ENCODE measurements at places on chromosomes 2 and 18.

DNA sequence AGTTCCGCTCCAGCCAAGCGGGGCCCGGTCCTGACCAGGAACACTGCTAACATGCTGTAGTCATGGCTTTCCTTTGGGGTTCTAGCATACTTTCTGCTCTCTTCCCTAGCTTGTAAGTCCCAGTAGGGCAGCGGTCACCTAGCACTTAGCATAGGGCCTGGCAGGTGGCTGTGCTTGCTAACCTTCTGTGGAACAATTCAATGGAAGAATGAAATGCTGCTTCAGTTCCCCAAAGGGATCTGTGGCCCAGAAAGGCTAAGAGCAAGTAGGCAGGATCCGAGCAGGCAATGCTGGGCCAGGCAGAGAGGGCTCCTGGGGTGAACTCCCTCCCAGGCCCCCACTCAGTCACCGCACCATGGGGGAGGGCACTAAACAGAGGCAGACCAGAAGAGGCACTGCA is 266.8 kb downstream of the CELF4 start:
- DNase-seq = no peak

GRCh38 chr2:197294260-197294659 is 16.3 kb downstream of the ANKRD44 start:
- DNase-seq = no peak

DNA sequence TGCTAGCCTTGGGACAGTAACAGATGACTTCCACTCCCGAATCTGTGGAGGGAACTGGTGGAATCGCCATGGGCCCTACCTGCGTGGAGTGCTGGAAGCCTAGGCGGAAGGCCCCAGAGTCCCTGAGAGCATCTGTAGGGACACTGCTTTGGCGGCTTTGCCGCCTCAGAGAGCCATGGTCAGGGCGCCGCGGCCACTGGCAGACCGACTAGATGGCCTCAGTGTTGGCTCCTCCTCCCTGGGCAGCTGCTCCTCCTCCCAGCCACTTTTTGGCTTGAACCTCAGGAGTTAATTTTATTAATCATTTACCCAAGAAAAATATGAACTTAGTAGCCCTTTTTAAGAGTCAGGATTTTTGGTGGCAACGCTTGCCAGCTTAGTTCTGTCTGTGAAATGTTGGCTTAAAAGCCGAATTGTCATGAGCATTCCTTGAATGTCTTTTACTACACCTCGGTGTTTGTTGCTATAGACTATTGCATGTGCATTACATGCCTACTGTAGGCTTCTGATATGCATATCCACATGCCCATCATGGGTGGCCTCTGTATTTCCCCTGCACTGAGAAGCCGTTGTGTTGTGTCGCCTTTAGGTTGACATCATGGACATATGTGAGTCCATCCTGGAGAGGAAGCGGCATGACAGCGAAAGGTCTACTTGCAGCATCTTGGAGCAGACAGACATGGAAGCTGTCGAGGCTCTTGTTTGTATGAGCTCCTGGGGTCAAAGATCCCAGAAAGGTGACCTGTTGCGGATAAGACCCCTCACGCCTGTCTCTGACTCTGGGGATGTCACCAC is 2.4 kb downstream of the KLF11 start:
- no peak for DNase-seq

- DNase-seq = no peak
Observed at GRCh38 chr2:163970058-163970813, 234.4 kb upstream of the FIGN start.

DNA sequence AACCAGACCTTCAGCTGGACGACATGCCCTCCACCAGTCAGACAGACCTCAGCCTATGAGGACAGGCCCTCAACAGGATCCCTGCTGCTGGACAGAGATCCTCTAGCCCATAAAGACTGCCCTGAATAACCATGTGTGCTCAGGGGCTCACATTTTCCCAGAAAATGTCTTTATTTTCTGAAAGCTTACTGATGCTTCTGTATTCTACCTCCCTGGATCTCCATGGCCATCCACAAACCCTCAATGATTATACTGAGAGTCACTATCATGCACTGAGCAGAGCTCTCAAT is 1.8 kb upstream of the PTPN18 start:
- no peak for DNase-seq

DNA sequence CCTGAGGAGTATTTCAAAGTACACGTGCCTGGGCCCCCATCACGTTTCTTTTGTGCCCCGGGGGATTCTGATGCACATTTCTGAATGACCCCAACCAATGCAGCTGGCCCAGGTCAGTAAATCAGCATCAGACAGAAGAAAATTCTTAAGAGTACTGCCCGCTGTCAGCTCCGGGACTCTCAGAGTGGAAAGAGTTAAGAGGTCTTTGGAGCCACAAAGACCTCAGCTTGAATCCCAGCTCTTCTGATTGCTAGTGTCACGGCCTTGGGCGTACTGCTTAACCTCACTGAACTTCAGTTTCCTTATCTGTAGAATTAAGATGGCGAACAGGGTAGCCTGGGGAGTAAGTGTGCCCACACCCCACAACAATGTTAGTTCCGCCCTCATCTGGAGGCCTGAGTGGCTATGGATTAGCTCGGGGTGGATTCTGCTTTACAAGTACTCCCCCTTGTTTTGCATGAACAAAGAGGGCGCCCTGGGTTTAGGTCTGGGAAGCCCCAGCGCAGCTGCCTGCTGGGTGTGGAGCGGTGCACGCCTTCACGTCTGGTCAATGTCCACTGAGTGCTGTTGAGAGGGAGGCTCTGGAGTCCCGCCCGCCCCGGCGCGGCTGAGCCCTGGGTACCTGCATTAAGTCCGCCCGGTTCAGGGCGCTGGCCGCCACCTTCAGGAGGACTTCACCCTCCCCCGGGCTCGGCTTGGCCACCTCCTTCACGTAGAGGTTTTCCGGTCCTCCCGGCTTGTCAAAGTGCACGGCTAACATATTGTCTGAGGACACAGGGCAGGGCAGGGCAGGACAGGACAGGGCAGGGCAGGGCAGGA is 858 bp downstream of the TP53I3 start:
- DNase-seq = no peak

DNA sequence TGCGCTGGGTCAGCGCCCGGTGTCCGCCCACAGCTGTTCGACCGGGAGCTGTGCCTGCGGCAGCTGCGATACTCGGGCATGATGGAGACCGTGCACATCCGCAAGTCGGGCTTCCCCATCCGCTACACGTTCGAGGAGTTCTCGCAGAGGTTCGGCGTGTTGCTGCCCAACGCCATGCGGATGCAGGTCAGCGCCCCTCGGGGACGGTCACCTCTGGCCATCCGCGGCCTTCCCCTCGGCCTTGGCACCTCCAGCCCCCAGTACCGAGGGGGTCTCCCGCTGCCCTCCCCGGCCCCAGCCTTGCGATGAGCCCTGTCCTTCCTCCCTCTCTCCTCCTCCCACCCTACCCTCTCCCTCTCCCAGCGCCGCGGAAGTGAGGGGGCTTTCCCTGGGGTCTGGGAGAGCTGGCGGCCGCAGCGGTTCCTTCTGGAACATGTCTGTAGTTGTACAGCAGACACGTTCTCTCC is 53.2 kb upstream of the GPR17 start:
- DNase-seq = no peak

DNA sequence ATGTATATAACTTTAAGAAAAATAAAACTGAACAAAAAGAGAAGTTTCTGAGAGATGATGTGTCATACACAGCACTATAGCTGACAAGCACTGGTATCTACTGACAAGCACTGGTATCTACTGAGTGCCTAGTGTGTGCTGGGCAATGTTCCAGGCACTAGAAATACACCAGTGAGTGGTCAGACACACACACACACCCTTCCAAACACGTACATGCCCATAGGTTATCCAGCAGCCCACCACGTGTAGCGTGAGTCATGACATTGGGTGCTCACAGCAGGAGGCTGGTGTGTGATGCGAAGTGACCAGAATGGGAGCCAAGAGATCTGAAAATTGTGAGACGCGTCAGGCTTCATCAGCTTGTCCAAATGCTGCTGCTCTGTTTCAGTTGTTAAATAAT is 12.2 kb upstream of the GNAL start:
- no peak for DNase-seq

- no peak for DNase-seq
Observed at GRCh38 chr2:180405520-180405919, 398.4 kb upstream of the CWC22 start.

DNA sequence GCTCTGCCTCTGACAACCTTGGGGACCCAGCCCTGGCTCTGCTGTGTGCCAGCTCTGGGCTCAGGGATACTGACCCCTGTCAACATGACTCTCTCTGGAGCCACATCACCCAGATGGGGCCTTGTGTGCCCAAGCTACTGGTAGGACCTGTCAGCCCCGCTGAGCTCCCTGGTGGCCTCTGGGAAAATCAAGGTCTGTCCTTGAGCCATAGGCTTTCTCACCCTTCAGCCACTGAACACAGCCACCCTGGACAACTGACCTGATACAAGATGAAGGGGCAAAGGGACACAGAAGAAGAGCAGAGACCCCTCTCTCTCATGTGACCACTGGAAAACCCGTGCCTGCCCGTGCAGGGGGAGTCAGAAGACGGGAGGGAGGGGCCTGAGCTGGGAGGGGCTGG is 7.8 kb downstream of the CCDC74A start:
- DNase-seq = no peak
